Stimulated activated CD4-positive, alpha-beta T cell treated with anti-CD3 and anti-CD28 coated beads, TNF-alpha, amount 100 ng/mL, for 1 hour (primary cell): ENCODE measurements at places on chromosomes 5 and 9.

DNA sequence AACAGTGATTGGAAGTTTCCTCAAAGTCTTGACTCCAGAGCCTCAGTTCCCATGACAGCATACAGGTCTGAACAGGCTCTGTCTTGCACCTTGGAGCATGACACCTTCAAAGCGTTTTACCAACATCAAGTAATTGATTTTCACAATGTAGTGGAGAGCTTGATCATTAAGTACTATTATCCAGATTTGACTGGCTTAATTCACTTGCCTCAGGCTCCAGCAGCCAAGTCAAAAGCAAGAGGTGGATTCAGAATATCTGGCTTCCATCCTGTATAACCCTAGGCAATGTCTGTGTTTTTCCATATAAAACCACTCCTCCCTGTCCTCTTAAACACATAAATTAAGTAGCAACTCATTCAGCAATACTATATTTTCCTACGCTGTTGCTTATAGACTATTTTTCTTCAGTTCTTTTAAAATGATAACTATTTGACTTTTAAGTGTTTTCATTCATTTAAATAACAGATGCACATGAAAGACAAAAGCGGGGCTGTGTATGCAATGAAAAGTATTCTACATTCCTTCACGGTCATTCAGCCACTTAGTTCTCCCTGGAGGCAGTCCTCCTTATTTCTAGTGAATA is 150.8 kb upstream of the RANBP3L start:
- DNase-seq: no peak

- no peak for DNase-seq
Observed at GRCh38 chr5:96654209-96654608, 8.0 kb upstream of the CAST start.

DNA sequence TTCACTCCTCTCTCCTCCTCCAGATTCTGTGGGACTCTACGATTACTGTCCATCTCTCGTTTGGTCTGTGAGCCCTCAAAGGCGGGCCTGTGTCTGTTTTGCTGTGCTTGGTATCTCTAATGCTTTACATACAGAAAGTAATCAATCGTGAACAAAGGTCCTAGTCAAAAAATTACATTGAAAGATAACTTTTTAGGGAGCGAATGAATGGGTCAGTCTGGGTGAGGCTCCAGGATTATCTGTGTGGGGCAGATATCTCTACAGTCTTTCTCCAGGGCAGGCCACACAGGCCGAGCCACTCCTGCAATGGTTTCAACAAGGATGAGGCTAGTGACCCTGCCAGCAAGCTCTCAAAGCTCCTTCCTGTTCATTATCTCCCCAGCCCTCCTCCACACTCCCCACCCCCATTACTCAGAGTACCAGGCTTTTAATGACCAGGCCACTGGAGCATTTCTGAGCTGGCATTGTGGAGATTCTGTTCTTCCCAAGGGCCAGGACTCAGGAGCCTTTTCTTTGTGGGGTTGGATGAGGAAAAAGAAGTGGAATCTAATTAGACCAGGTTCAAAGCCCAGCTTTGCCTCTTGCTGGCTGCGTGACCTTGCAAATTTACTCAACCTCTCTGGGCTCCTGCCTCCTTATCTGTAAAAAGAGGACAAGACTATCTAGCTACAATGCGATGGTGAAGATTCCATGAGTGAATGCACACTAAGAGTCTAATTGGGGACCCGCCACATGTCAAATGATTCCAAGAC is 10.2 kb downstream of the CORO2A start:
- DNase-seq: no peak

DNA sequence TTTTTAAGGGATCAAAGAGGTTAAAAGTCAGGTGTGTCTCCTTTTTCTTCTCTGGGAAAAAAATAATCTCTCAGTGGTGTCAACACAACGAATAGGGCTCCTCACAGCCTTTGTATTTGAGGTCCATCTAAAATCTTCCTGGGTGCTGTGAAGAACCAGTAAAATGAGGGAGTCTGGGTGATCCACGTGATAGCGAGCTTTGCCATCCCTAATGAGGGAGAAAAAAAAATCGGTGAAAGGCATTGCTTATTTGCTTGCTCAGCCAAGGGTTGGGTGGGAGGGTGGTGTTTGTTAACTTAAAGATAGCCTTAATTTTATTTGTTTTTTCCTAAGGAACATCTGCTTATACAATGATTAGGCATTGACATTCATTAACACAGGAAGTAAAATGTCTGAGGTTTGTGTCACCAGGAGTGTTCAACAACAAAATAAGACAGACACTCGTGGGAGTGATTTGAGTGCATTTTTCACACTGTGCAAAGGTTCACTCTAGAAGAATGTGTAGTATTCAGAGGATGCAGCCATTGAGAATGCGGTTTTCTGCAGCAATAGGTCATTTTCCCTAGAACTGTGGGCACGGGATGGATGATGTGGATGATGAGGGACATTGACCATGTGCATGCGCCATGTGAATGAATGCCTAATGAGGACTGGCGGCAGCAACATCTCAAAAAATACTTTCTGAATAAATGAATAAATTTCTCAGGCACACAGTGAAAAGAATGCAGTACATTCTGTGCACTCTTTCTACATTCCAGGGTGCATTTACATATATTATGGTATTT is 369.5 kb downstream of the NTRK2 start:
- no peak for DNase-seq

- DNase-seq: no peak
Observed at GRCh38 chr5:173886150-173886549, 2.0 kb upstream of the CPEB4 start.

- no peak for DNase-seq
Observed at GRCh38 chr9:10268531-10269485, 344.0 kb downstream of the PTPRD start.

DNA sequence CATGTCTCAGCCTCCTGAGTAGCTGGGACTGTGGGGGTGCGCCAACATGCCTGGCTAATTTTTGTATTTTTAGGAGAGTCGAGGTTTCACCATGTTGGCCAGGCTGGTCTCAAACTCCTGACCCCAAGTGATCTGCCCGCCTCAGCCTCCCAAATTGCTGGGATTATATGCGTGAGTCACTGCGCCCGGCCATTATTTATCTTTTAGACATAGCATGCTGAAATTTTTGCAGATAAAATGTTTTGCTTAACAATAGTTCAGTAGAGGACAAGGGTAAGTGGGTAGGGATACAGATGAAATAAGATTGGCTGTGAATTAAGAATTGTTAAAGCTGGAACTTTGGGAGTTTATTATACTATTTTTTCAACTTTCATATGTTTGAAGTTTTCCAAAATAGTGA is 150.8 kb upstream of the GRHPR start:
- no peak for DNase-seq

GRCh38 chr9:33778700-33779351 is 16.5 kb upstream of the PRSS3 start:
- no peak for DNase-seq

DNA sequence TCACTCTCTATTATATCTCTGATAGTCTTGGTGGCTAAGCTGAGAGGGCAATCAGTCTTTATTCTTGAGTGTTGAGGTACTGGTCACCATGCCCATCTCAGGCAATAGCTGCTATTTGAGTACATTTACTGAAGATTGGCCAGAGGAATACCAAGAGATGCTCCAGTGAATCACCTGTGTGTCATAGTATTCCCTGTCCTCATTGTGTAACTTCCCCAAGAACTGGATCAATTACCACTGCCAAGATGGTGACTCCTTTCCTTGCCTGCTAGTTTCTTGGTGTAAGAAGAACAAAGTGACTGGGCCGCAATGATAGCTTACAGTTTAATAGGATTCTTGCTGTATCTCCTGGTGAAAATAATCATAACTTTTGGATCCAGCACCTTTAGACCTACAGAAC is 418.7 kb upstream of the KIF2A start:
- no peak for DNase-seq

DNA sequence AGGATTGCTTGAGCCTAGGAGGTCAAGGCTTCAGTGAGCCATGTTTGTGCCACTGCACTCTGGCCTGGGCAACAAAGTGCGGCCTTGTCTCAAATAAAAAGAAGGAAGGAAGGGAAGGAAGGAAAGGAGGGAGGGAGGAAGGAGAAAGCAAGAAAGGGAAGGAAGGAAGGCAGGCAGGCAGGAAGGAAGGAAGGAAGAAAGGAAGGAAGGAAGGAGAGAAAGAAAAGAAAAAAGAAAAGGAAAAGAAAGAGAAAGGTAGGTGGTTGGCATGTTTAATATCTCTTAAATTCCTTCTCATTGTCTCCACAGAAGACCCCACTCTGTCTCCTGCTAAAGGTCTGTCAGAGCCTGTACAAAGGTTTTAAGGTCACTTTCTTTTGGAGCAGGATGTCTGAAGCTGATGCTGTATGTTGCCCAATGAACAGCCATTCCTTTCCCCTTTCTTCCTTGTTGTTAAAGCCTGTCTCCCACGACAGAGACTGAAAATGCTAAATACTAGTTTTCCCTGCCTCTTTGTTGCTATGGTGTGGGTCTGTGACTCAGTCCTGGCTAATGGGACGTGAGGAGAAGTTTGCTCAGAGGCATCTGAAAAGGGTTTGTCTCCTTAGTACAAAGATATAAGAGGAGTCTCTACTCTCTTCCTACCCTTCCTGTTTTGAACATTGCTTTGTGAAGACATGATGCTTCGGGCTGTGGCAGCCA is 213.3 kb downstream of the PCSK1 start:
- DNase-seq: no peak

- DNase-seq: no peak
Observed at GRCh38 chr5:134975078-134975715, 7.5 kb downstream of the CATSPER3 start.

GRCh38 chr9:36218011-36218410 is 27.3 kb downstream of the CLTA start:
- no peak for DNase-seq

GRCh38 chr5:93076566-93076965 is 504.5 kb downstream of the NR2F1-AS1 start:
- no peak for DNase-seq

DNA sequence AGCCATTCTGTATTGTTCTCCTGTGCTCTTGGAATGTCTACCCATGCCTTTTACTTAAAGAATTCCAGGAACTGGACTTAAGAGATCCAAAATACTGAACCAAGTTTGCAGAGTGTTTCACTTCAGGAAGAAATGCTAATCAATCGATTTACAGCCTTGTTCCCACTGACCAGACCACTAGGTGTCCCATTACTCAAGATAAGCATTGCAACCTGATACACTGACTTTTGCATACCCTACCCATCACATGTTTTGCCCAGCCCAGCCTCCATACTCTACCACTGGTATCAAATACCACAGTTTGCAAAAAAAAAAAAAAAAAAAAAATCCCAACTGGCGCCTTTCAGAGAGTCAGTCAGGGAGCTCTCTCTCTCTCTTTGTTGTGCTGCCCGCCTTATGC is 550.8 kb downstream of the CDH9 start:
- no peak for DNase-seq

DNA sequence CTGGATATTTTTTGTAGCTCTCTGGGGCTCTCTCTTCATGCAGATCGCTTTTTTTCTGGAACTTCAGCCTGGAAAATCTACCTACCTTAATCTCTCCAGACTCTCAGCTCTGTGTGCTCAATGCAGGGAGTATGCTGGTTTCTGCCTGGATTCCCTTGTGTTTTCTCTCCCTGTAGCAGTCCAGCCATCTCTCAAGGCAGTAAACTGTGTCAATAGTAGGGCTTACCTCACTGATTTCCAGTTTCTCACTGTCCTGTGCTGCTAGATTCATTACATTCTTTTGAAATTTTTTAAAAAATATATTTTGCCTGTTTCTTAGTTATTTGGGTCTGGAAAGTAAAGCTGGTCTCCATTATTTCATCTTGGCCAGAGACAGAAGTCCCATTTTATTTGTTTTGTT is 951.4 kb downstream of the NR2F1-AS1 start:
- DNase-seq: no peak

DNA sequence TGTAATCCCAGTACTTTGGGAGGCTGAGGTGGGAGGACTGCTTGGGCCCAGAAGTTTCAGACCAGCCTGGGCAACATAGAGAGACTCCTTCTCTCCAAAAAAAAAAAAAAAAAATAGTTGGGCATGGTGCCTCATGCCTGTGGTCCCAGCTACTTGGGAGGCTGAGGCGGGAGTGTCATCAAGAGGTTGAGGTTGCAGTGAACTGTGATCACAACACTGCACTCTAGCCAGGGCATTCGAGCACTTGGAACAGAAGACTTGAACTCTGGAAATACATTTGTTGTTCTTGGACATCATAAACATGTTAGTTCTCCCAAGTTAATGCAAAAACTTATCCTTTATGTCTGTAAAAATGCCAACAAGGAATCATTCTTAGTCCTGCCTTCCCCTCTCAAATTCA is 29.6 kb downstream of the EHMT1 start:
- DNase-seq: no peak

DNA sequence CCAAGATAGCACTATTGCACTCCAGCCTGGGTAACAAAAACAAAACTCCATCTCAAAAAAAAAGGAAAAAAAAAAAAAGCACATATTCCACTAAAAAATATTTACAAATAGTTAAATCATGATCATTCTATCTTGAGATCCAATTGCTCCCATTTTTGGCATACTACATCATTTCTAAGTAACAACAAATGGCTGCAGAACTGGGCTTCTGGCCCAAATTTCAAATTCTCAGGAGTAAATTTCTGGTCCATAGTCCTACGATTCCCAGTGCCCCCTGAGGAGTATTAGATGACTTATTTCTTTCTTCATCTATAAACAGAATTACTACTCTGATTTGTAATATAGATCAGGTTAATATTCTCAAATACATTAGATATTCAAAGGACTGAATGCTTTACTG is 62.1 kb downstream of the CEMIP2 start:
- DNase-seq: no peak

DNA sequence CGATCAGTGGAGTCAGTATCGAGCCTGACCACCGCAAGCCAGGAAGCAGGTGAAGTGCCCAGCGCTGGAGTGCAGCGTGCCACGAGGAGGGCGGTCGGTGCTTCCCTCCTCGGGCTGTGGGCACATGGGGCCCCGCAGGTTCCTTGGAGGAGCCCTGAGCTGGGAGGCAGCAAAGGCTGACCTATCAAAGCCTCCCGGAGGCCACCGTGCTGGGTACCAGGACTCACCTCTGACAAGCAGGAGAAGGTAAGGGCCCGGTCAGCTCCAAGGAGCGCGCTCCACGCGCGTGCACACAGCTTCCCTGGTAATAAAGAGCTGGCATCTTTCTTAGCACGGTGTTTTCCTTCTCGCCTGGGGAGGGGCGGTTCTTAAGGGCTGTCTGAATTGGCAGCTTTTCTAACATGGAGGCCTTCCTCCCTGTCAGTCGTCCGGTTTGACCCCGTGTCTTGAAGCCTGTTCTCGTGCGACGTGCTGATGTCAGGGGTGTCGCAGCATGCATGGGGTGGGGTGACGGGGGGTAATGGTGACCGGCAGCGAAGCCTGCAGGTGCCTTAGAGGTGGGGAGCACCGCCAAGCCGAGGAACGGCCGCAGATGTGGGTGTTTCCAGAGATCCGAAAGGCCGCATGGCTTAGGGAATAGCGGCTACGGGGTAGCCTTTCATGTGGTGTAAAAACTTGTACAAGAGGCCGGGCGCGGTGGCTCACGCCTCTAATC is 13.1 kb downstream of the PMPCA start:
- no peak for DNase-seq
